ENCODE measurements at places on chromosomes 7 and 10.
A peak's percentile ranks its signal among the peaks of the same experiment; 100 is the strongest.

DNA sequence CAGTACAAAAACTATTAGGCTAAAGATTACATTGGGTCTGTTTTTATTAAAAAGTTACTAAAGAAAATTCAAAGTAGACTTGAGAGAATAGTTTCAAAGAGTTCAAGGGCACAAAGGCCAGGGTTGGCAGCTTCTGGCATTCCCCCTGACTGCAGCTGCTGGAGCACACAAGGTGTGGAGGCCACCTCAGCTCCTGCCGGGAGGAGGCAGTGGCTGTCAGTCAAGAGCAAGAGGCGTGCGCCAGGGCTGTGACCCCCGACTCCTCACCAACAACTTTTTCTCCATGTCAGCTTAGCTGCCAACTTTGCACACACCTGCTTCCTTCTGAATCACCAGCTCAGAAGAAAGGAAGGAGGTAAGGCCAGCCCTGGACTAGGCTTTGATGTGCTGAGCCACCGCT, 144.6 kb upstream of the PLXNA4 start:
- no peak for DNase-seq
- H3K4me3 ChIP-seq: no peak overlapping the region
- no peaks in the 10 kb centered on the region for H3K4me1 ChIP-seq
- no peaks in the 10 kb centered on the region for H3K27me3 ChIP-seq
- no peaks in the 10 kb centered on the region for H3K36me3 ChIP-seq
- no peak overlapping the region for H3K27ac ChIP-seq

DNA sequence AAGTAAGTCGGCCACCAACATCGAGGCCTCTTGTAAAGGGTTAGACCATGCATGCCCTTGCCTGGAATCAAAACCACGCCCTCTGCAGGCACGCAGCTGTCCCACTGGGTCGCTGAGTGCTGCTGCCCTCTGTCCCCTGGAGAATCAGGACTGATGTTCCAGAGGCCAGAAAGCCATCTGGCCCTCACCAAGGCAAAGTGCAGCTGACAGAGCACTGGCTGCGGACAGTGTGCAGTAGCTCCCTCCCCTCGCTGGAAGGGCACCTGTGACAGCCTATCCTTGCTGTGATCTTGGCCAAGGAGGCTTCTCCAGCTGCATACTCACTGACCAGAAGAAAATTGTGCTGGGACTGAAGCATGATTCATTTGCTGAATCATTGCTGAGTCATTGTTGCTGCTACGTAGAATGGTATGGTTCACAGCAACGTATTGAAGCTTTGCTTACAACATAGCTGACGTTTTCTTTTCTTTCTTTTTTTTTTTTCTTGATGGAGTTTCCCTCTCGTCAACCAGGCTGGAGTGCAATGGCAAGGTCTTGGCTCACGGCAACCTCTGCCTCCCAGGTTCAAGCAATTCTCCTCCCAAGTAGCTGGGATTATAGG, 30.4 kb downstream of the DDC start:
- H3K36me3 ChIP-seq: no peaks in the 10 kb centered on the region
- no peak for DNase-seq
- no peak overlapping the region for H3K27ac ChIP-seq
- H3K27me3 ChIP-seq: no peaks in the 10 kb centered on the region
- H3K4me1 ChIP-seq: no peaks in the 10 kb centered on the region
- no peak overlapping the region for H3K4me3 ChIP-seq

- no peaks in the 10 kb centered on the region for H3K4me1 ChIP-seq
- H3K36me3 ChIP-seq: no peaks in the 10 kb centered on the region
- H3K27me3 ChIP-seq: no peaks in the 10 kb centered on the region
- no peak overlapping the region for H3K4me3 ChIP-seq
- DNase-seq: no peak
- no peak overlapping the region for H3K27ac ChIP-seq
These were observed 483.9 kb downstream of the GRM8 start for GRCh38 chr7:126768836-126769235.

DNA sequence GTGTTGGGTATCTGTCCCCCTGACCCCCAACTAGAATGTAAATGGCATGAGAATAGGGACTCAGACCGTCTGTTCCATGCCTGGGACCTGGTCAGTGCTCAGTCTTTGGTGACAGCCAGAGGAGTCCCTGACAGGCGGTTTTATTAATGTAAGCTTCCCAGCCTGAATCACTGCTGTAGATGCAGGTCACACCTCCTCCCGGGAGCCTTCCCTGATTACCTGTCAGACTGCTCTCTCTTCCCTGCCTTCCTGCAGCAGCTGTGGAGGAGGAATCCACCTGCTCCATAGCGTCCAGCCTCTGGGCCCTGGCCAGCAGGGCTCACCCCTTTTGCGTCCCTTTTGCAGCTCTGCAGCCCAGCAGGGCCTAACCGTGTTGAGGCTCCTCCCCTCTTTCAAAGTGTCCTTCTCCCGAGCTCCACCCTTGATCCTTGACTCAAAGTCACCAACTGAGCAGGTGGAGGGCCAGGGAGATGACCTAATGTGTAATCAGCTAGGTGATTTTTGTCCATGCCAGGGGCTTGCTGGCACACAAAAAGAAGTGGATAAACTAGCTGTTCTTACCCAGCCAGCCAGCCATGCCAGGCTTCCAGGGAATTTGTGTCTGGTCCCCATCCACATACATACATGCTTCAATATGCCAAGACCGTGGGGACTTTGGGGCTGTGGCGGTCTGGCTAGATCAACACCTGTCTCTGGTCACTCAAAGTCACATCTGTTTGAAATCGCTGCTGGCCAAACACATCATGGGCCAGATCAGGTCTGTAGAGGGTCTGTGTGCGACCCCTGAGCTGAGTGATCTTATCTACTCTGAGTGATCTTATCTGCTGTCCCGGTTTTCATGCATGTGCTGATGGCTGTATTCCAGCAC, 195.1 kb downstream of the CCDC3 start:
- DNase-seq: no peak
- no peak overlapping the region for H3K27ac ChIP-seq
- H3K4me3 ChIP-seq: no peak overlapping the region
- no peaks in the 10 kb centered on the region for H3K27me3 ChIP-seq

- peaks cover 3% of the 10 kb centered on the region for H3K4me1 ChIP-seq
- peak overlapping the region; percentile 70 for H3K4me3 ChIP-seq
- no peaks in the 10 kb centered on the region for H3K27me3 ChIP-seq
- no peaks in the 10 kb centered on the region for H3K36me3 ChIP-seq
- DNase-seq: no peak
These were observed 12.5 kb upstream of the EBLN1 start for GRCh38 chr10:22230158-22230833.

GRCh38 chr7:74082770-74083116, 861 bp upstream of the LIMK1 start:
- H3K36me3 ChIP-seq: no peaks in the 10 kb centered on the region
- peak overlapping the region; percentile 67 for H3K4me3 ChIP-seq
- DNase-seq: no peak

DNA sequence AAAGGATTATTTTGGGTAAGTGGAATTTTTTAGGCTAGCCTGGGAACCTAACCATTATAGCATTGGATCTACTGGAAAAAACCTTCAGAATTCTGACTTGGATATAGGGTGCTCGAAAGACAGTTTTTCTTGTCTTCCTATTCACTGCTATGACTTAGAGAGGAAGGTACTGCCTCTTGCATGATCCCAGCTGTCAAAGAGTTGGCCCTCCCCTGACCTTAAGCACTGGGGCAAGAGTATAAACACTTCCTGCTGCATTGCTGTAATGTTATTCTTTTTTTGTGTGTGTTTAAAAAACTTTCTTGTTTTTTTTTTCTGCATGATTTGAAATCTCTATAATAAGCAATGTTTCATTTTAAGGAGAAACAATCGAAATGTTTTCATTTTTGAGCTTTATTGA, 113.0 kb downstream of the LRMDA start:
- DNase-seq: no peak
- no peaks in the 10 kb centered on the region for H3K36me3 ChIP-seq
- no peaks in the 10 kb centered on the region for H3K27me3 ChIP-seq
- H3K27ac ChIP-seq: no peak overlapping the region

DNA sequence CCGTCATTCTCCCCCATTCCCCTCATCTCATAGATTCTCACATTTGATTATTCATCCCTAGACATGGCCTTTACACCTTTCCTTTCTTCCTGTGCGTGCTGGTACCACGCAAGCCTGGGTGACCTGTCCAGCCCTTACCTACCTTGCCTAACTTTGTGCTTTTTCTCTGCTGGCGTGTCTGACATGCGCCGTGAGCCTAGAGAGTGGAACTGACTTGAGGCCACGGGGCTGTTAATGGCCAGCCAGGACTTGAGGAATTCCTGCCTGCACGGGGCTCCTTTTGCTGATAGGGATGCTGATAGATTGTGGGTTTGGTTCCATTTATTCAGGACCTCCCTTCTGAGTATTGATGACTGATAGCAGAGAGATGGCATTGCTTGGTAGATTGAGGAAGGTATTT, 134.2 kb downstream of the DOCK1 start:
- H3K4me1 ChIP-seq: no peaks in the 10 kb centered on the region
- H3K4me3 ChIP-seq: no peak overlapping the region
- H3K36me3 ChIP-seq: peaks cover 61% of the 10 kb centered on the region

GRCh38 chr10:129956876-129957673, 7.0 kb downstream of the EBF3 start:
- DNase-seq: no peak
- no peak overlapping the region for H3K27ac ChIP-seq
- no peak overlapping the region for H3K4me3 ChIP-seq
- peaks cover 23% of the 10 kb centered on the region for H3K27me3 ChIP-seq
- H3K36me3 ChIP-seq: no peaks in the 10 kb centered on the region

DNA sequence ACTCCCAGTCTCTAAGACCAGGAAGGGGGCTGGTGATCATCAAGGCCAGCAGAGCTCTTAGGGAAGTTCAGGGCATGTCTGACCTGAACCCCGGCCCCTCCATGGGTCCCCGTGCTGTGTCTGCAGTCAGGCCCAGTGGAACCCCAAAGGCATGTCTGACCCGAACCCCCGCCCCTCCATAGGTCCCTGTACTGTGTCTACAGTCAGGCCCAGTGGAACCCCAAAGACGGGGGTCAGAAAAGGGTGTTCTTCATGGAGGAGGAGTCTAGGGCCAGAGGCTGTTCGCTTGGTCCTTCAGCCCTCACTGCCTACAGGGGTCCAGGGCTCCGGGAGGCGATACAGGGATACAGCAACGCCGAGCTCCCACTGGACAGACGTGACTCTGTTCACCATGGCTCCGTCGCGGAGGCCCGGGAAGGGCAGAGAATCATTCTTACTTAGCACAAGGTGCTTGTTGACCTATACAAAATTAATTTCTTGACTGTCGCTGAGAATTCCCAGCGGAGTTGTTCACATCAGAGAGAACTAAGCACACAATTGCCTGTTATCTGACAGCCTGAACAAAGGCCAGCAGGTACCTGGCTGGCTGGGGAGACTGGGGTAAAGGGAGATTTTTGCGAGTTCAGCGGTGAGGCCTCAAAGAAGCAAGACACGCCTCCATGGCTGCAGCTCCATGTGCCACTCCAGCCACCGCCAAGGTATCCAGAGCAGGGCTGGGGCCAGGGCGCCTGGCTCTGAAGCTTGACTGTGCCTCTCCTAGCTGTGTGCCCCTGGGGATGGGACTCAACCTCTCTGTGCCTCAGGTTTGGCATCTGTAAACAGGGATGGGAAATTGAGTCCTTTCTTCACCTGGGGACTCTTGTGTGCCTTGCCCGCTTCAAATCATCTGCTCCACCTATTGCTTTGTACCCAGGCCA, 26.8 kb downstream of the EN2 start:
- no peak overlapping the region for H3K27ac ChIP-seq
- no peaks in the 10 kb centered on the region for H3K36me3 ChIP-seq
- H3K4me1 ChIP-seq: no peaks in the 10 kb centered on the region
- peak; percentile 54 for DNase-seq
- no peaks in the 10 kb centered on the region for H3K27me3 ChIP-seq

DNA sequence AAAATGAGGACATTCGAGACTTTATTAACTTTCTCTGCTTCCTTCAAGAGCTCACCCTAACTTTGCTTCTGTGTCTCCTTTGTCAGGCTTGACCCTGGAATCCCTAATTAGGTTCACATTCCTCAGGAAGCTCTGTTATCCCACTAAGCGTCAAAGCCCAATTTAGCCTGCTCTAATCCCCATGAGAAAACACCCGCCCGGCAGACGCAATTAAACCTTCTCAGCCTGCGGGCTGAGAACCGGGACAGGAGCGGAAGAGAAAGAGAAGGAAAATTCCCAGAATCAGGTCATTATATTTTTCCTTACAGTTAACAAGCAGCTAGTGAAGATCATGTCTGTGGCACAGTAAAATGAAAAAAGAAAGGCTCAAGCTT, 93.0 kb downstream of the TNS3 start:
- no peak for DNase-seq
- no peaks in the 10 kb centered on the region for H3K36me3 ChIP-seq
- no peaks in the 10 kb centered on the region for H3K27me3 ChIP-seq
- H3K4me1 ChIP-seq: peaks cover 23% of the 10 kb centered on the region
- H3K4me3 ChIP-seq: no peak overlapping the region
- H3K27ac ChIP-seq: peak overlapping the region; percentile 23

DNA sequence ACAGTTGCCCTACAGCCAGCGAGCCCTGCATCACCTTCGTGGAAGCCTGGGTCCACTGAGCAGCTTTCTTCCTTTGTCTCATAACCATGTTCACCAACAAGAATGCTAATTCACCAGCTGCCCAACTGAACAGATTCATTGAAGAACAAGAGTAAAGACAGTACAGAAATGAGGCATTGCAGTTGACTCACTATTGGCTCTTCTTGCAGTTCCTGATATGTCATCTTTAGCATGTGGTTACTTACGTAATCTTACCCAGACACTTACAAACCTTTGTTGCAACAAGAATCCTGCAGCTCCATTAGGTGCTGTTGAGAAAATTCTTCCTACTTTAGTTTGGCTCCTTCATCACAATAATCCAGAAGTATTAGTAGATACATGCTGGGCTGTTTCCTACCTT, 174.0 kb upstream of the TPK1 start:
- H3K4me3 ChIP-seq: no peak overlapping the region
- no peak overlapping the region for H3K27ac ChIP-seq
- no peaks in the 10 kb centered on the region for H3K4me1 ChIP-seq
- DNase-seq: no peak
- no peaks in the 10 kb centered on the region for H3K36me3 ChIP-seq

GRCh38 chr7:143352531-143353002, 9.9 kb downstream of the FAM131B start:
- H3K36me3 ChIP-seq: no peaks in the 10 kb centered on the region
- H3K4me1 ChIP-seq: no peaks in the 10 kb centered on the region
- H3K27me3 ChIP-seq: no peaks in the 10 kb centered on the region
- no peak overlapping the region for H3K4me3 ChIP-seq

- H3K4me3 ChIP-seq: no peak overlapping the region
- no peak for DNase-seq
- H3K4me1 ChIP-seq: peaks cover 15% of the 10 kb centered on the region
- H3K27me3 ChIP-seq: no peaks in the 10 kb centered on the region
These were observed 88.5 kb downstream of the NOC3L start for GRCh38 chr10:94274142-94274787.

GRCh38 chr10:74586088-74586585, 240.3 kb upstream of the KAT6B start:
- no peaks in the 10 kb centered on the region for H3K36me3 ChIP-seq
- H3K4me1 ChIP-seq: peaks cover 12% of the 10 kb centered on the region
- H3K4me3 ChIP-seq: peak overlapping the region; percentile 43
- DNase-seq: no peak

DNA sequence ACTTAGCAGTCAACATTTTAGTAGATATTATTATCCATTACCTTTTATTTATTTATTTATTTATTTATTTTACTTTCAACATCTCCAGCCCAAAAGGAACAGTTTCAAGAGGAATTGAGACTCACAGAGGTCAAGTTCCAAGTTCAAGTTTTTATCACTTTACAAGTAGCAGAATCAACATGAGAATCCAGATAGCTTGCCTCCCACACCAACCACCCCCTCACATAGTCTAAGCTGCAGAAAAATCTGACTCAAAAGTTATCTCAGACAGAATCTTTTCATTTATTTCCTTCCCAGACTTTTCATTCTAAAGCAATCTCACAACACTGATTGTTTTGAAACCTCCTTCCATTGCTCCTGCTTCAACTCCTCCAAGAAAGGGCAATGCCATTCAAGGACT, 129.6 kb downstream of the GRM3 start:
- no peaks in the 10 kb centered on the region for H3K36me3 ChIP-seq
- no peak for DNase-seq
- no peaks in the 10 kb centered on the region for H3K4me1 ChIP-seq
- H3K27ac ChIP-seq: no peak overlapping the region
- H3K27me3 ChIP-seq: no peaks in the 10 kb centered on the region

Measured in ascending aorta (tissue), 2 donors.